ENCODE measurements at places on chromosomes 1 and 21.

DNA sequence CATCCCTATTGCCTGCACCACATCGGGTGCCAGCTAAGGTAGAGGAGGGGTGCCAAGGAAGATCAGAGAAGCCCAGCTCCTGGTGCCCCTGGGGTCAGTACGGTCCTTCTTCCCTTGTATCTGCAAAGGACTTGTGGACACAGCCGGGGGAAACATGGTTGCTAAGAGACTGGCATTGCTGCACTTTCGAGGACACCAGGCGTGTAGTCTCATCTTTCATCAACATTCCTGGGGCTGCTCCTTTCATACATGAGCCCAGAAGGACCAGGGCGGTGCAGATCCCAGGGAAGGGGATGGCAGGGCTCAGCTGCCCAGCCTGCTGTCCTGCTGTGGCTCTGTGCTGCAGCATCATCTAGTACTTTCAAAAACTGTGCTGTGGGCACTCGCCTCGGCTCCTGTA lies 61.0 kb downstream of the RUNX1 start:
- no peak for DNase-seq

GRCh38 chr21:45335761-45336534 lies 48.3 kb upstream of the POFUT2 start:
- DNase-seq, result no peak

GRCh38 chr1:226605318-226605950 lies 56.9 kb downstream of the STUM start:
- DNase-seq, result no peak

- DNase-seq, result no peak
Observed at GRCh38 chr1:194071205-194071604, 884.8 kb upstream of the B3GALT2 start.

DNA sequence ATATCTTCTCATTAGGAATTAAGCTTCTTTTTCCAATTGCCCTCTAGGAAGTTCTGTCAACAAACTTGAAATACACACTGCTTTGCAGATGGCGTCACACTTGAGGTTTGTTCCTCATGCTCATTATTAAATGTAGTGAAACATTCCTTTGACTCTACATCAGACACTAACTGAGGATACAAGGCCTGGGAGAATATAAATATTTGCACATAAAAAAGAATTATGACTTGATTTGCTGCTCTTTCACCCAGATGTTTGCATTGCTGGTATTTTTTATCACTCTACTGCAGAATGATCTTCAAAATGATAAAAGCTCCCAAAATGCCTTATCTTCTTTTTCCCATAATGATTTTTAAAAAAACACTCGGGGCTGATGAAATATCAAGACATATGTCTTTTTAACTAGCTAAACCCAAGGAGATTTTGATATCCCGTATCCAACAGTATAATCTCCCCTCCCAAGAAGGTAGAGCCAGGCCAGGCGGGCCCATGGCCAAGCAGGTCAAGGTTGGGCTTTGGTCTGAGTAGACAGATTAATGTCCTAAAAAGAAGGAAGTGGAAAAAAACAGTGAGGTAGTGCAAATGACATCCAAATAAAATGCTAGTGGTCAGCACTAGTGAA lies 264.6 kb downstream of the HHIPL2 start:
- DNase-seq, result no peak

DNA sequence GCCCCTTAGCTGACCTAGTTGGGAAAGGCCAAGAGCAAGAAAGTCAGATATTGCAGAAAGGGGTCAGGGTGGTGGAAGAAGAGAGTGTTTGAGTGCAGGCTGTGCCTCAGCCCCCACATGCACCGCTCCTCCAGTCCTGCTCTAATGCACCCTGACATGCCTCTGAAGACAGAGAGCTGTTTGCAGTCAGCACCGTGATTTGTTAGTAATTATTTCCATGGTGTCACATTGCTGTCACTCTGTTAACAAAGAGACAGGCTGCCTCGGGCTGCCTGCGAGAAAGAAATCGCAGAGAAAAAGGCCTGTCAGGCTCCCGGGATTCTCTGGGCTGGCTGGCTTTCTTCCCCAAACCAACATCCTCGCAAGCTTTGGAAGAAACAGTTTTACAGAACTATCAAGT lies 58.3 kb downstream of the ERI3 start:
- no peak for DNase-seq

DNA sequence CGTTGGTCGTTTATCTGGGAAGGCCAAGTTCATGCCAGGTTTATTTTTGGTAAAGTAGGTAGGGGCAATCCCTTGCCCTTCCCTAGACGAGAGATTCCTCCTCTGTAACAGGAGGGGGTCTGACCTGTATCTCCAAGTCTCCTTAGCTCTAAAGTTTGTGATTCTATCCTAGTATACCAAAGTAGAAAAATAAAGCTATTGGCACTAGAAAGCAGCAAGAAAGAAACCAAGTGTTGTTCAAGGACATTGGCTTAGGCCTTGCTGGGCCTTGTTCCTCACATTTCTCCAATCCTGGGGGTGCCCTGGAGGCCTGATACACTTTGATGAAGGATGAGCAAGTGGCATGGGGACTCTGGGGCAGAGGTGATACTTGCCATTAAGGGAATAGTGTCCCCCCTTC lies 814 bp downstream of the MTARC2 start:
- no peak for DNase-seq

DNA sequence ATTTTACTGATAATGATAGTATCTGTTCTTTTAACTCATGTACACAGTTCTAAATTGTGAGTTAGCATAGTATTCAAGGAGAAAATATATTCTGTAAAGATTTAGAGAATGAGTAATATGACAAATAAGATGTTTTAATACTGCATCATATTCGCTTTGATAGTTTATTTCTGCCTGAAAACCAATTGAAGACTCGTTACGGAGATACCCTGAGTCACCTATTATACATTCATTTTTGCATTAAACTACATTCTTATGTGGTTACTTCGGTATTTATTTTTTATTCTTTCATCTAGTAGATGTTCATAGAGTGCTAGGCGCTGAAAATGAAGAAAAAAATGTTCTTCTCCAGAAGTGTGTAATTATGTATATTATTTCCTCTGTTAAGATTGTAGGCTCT lies 5.3 kb downstream of the UHMK1 start:
- DNase-seq, result peak; percentile 17

GRCh38 chr1:63575340-63575826 lies 17.8 kb upstream of the PGM1 start:
- no peak for DNase-seq

DNA sequence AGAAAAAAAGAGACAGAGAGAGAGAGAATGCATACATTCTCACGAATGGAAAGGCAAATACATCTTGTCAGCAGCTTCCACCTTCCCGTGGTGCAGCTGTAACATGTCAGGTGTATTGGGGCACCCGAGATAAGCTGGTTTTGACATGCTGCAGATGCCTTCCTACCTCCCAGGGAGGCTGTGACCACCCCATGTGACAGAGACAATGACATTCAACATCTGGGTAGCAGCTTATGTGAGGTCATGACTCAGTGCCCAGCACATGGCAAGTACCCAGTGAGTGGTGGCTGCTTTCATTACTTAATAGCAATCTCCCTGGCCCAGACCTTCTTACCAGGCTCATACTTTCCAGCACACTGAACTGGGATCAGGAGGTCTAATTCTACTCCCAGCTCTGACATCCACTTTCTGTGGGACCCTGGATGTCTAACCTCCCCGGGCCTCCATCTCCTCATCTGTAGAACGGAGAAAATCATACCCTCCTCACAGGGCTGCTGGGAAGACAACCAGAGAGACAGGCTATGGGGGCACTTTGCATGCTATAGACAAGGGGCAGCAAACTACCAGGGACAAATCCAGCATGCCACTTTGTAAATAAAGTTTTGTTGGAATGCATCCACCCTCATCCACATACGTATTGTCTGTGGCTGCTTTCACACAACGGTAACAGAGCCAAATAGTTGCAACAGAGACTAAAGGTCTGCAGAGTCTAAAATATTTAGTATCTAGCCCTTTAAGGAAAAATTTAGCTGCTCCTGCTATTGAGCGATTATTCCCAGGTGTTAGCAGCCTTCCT lies 38.5 kb upstream of the ZBTB40 start:
- DNase-seq, result no peak

GRCh38 chr1:178921499-178921898 lies 50.6 kb upstream of the ANGPTL1 start:
- DNase-seq, result no peak

GRCh38 chr21:42513985-42514882 lies 582 bp downstream of the SLC37A1 start:
- no peak for DNase-seq

- no peak for DNase-seq
Observed at GRCh38 chr1:234555390-234556024, 54.5 kb downstream of the IRF2BP2 start.

GRCh38 chr1:163170975-163171676 lies 31.6 kb downstream of the RGS5 start:
- DNase-seq, result no peak

DNA sequence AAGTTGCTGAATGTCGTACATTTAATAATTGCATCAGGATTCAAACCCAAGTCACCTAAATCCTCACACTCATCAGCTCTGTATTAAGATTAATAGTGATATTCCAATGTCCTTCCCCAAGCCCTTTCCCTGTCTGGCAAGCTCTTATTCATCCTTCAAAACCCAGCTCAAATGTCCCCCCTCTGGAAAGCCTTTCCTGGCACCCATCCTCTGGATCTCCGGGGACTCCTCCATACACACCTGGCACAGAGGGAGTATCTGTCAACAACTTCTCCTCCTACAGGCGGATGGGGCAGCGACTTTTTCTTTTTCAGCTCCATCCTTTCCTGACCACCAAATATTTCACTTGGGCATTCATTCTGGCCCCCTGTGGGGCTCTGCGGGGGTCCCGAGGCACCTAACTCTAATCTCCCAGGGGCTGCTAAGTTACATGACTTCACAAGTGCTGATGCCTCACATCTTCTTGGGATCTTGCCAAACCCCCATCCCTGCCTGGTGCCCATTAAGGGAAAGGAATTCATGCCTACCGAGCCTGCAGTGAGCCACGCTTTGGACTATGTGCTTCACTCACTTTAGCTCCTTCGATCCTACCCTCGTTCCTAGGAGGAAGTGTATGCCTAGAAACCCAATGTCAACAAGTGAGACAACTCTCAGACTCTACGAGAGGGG lies 15.2 kb downstream of the TINAGL1 start:
- DNase-seq, result peak; percentile 42

DNA sequence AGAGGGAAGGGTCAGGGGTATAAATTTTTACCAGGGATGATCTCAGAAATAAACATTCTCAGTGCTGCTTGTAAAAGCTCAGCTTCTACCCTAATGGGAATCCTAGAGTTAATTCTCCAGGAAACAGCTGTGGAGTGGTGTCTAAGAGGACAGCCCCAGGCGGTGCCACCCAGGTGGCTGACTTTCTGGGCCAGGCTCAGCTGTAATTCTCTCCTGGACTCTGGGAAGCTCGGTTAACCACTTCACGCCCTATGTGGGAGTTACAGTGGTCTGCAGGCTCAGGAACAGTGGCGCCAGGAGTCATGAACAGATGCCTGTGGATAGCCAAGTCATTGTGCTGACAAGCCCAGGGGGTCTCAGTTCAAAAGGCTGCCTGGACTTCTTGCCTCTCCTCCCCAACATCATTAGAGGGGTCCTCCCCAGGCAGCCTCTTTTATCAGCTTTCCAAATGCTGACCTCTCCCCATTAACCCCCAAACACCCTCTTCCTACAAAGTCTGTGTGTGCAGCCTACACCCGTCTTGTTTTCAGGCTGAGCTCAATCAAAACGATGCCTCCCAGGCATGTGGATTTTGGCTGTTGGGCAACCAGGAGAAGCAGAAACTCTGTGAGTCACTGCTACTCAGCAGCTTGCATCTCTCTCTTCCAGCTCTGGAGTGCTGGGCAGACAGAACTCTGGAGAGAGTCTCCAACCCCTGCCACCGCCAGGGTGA lies 1.2 kb downstream of the HHIPL2 start:
- peak; percentile 75 for DNase-seq

- no peak for DNase-seq
Observed at GRCh38 chr21:38293113-38293512, 36.3 kb downstream of the KCNJ15 start.

- peak; percentile 33 for DNase-seq
Observed at GRCh38 chr1:229410692-229411433, 23.0 kb downstream of the ACTA1 start.

DNA sequence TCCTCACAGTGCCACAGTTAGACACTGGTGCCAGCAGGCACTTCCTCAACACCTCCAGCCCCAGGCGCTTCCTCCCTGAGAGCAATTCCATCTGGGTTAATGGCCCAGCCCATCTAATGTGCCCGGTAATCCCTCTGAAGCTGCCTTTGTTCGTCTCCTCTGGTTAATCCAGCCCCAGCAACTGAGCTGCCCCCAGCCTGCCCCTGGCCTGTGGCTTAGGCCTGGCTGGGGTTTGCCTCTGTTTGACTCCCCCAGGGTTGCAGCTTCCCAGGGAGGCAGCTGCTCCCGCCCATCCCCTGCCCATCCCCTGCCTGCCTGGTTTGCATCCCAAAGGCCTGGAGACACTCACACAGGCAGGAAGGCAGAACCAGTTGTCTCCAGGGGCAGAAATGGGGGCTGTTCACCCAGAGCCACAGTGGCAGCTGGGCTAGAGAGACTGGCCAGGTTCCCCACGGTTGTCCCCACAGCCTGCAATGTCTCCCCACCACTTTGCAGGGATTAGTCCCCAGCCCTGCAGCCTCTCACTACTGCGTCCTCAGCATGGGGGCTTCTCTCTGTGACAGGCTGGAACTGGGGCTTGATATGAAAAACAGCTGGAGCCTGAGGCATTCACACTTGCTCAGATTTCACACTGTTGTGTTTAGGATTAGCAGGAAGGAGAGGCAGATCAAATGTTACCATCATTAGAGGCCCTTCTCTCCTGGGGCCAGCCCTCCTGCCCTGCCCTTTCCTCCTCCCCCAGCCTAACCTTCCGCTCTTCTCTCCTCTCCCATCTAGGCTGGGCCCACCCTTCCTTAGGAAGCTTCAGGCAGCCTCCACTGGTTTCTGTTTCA lies 120.2 kb downstream of the TLR5 start:
- DNase-seq, result no peak

- no peak for DNase-seq
Observed at GRCh38 chr1:114130846-114131525, 22.7 kb downstream of the SYT6 start.

- no peak for DNase-seq
Observed at GRCh38 chr1:201970334-201971159, 11.9 kb upstream of the RNPEP start.

DNA sequence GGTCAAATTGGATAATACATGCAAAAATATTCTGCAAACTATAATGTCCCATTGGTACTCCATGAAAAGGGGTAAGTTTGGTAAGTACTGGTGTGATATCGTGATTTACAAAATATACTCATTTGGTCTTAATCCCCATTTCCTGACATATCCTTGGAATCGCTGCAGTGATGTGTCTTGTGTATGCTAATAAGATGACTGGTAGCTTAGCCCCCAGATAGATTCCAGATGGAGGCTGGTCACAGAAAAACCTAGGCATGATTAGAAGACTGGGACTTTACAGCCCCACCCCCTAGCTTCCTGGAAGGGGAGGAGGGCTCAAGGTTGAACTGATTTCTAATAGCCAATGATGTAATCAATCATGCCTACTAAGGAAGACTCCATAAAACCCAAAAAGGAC lies 3.0 kb downstream of the VAMP4 start:
- DNase-seq, result no peak

- DNase-seq, result no peak
Observed at GRCh38 chr1:236762410-236762809, 32.7 kb upstream of the MTR start.

GRCh38 chr1:67882196-67882958 lies 49.1 kb upstream of the GNG12 start:
- no peak for DNase-seq

GRCh38 chr1:16006552-16007485 lies 2.8 kb downstream of the SRARP start:
- DNase-seq, result no peak

GRCh38 chr21:45455674-45456583 lies 51.0 kb downstream of the COL18A1 start:
- no peak for DNase-seq

- no peak for DNase-seq
Observed at GRCh38 chr21:41926117-41926806, 27.6 kb downstream of the C2CD2 start.

GRCh38 chr1:1625824-1626206 lies 6.2 kb upstream of the MMP23B start:
- DNase-seq, result no peak
